ENCODE measurements at places on chromosomes 11 and 22.

DNA sequence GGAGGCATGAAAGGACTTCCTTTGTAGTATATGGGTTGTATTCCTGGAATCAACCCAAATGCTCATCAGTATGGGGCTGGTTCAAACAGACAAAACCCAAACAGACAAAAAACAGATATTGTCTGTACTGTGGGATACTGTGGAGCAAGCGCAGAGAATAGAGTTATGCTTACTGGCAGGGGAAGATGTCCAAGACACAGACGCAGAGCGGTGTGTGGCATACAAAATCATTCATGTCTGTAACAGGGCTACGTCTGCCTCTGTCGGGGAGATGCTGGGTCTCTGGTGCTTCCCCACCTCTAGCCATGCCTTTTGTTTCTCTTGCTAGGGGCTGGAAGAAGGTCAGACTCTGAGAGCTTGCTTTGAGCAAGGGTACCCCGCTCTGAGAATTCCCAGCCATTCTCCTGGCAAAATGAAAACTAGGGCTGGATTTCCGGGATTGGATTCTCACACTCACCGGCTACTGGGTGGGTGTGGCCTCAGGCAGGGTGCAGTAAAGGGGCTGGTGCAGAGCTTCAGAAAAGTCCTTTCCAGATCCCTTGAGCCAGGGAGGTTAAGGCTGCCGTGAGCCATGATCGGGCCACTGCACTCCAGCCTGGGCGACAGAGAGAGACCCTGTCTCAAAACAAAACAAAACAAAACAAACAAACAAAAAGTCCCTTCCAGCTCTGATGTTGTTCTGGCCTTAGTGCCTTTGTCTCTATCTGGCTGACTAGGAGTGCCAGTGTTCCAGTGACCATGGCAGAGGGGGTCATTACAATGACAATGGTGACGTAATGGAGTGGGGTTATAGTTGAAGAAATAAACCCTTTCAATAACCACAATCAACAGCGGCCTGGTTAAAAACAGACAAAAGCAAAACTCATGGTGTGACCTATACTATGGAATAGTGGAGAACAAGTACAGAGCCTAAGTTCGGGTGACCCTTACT is 2.9 kb upstream of the ABCC8 start:
- no peak for DNase-seq

- DNase-seq, result no peak
These were observed 32.6 kb downstream of the LMO2 start for GRCh38 chr11:33859306-33859705.

- DNase-seq, result no peak
These were observed 1.2 kb upstream of the LRRC32 start for GRCh38 chr11:76671626-76672309.

- no peak for DNase-seq
These were observed 6.5 kb downstream of the ADORA2A start for GRCh38 chr22:24433828-24434470.

- no peak for DNase-seq
These were observed 68.7 kb upstream of the SYN3 start for GRCh38 chr22:33126881-33127280.

DNA sequence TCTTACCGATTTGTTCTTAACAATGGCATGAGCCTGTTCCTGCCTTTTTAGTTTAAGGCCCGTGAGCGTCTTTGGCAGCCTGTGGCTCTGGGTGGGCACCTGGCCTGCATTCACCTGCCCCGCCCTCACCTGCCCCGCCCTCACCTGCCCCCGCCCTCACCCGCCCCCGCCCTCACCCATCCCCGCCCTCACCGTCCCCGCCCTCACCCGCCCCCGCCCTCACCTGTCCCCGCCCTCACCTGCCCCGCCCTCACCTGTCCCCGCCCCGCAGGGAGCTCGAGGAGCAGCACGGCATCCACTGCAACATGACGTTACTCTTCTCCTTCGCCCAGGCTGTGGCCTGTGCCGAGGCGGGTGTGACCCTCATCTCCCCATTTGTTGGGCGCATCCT is 14.2 kb downstream of the GATD1 start:
- no peak for DNase-seq

- DNase-seq, result no peak
These were observed 23.5 kb downstream of the TENM4 start for GRCh38 chr11:79417069-79417920.

DNA sequence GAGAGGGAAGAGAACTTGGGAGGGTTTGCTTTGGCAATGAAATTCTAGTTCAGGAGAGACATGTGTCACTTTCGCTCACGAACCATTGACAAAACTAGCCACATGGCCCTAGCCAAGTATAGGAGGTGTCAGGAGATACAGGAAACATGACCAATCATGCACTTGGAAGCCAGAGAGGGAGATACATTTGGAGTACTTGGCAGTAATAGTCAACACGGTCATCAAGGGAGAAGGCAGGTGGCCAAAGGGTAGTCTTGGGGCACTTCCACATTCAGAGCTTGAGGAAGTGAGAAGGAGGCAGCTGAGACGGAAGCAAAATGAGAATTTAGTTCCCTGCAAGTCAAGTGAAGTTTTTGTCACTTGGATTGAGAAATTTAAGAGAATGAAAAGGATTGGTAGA is 26.4 kb upstream of the KIRREL3 start:
- DNase-seq, result no peak

GRCh38 chr11:124737638-124738305 is 2.0 kb upstream of the NRGN start:
- no peak for DNase-seq

GRCh38 chr11:57566905-57567514 is 462 bp downstream of the UBE2L6 start:
- no peak for DNase-seq

DNA sequence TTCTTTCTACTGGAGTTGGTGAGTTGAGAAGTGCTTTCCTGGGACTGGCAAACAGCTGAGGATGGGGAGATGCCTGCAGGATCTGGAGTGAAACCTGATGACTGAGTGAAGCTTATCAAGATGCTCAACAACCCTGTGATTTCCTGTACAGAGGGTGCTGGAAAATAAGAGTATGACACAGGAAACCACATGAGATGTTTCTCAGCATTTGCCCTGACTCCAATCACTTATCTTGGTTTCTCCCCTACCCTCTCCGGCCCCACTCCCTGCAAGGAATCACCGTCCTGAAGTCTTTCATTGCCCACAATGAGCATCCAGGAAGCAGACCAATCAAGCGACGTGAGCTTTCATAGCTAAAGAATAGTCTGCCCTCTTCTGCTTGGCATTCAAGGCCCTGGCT is at the start of gene MRGPRX2:
Gene MRGPRX2, minus strand, starts transcription at position 89 of the 400 bp plus-strand sequence. CDS start 4,315 bp downstream, outside the sequence.
- no peak for DNase-seq

DNA sequence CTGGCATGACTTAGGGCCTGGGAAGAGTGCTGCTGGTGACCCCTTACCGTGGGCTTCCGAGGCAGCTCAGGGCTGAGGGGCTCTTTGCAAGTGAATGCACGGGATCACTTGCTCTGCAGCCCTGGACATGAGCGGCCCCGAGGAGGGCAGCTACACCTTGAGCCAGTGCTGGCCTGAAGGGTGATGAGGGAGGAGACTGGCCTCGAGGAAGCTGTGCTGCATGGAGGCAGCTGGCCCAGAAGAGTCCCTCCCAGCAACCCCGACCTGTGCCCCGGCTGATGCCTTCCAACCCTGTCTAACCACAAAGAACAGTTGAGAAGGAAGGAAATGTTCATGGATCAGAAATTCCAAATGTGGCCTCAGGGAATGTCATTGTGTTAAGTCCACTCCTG is 45.2 kb downstream of the TBX1 start:
- DNase-seq, result no peak

GRCh38 chr11:19597876-19598275 is 114.8 kb upstream of the NAV2 start:
- no peak for DNase-seq

- DNase-seq, result no peak
These were observed 4.1 kb upstream of the MAPK11 start for GRCh38 chr22:50274311-50274710.

DNA sequence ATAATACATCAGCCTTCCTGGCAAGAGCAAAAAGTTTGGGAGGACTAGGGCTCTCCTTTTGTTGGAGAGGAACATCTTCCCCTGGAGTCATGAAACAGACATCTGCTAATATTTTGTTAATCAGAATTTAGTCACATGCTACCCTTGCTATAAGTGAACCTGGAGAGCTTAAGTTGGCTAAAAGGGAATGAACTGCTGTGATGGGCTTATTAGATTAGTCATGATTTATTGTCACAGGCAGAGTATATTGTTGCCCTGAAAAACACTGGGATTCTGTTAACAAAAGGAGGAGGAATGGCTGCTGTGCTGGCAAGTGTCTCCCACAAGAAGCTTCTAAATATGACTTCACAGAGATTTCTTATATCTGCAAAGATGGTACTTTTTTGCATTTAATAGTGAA is 16.0 kb downstream of the TCP11L1 start:
- no peak for DNase-seq

- DNase-seq, result no peak
These were observed 32.3 kb upstream of the P2RY2 start for GRCh38 chr11:73185680-73186293.

- DNase-seq, result no peak
These were observed 13.9 kb downstream of the RBM4B start for GRCh38 chr11:66663741-66664296.

GRCh38 chr22:41943661-41944209 is 3.2 kb downstream of the CENPM start:
- DNase-seq, result no peak

GRCh38 chr11:14898355-14898754 is 6.3 kb upstream of the CYP2R1 start:
- DNase-seq, result no peak

DNA sequence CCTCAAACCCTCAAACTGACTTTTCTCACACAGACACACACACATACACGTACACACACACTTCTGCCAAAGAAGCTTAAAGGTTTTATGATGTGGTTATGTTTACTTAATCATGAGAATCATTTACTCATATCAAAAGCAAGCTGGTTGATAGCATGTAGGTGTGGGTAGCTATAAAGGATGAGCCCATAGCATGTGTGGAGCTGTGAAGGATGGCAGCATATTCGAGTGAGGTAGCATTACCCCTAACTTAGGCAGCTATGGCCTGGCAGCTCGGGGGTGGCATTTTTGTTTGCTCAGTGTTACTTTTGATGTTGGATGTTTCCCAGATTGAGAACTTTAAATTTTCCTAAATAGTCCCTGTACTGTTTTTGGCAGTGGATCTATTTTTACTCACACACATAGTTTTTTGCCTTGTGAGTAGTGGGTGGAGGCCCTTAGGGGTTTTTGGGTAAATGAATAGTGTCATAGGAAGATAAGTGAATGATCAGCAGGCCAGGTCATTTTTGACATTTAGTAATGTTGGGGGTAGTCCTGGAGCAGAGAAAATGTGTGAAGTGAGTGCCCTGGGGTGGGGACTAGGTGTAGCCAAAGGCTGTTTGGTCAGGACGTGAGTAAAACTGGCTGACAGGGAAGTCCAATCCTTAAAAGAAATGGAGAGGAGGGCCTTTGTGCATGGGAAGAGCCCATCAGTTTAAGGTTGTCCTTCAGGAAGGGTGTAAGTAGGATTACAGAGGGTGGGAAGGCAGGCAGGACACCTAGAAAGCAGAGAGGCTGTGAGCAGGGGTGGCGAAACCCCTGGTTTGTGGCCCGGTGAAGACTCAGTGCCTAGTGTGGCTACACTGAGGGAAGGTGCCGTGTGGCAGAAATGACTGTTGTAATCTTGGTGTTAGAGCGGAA is 7.1 kb downstream of the YWHAH start:
- DNase-seq, result no peak

GRCh38 chr11:29051935-29052334 is 943.7 kb downstream of the METTL15 start:
- no peak for DNase-seq

GRCh38 chr11:47977623-47978022 is 2.7 kb upstream of the PTPRJ start:
- no peak for DNase-seq

GRCh38 chr11:115421992-115422689 is 82.1 kb downstream of the CADM1 start:
- no peak for DNase-seq

GRCh38 chr22:22449819-22450218 is 58.7 kb downstream of the ZNF280B start:
- no peak for DNase-seq

- DNase-seq, result no peak
These were observed 39.6 kb downstream of the GRIK4 start for GRCh38 chr11:120551191-120551590.

DNA sequence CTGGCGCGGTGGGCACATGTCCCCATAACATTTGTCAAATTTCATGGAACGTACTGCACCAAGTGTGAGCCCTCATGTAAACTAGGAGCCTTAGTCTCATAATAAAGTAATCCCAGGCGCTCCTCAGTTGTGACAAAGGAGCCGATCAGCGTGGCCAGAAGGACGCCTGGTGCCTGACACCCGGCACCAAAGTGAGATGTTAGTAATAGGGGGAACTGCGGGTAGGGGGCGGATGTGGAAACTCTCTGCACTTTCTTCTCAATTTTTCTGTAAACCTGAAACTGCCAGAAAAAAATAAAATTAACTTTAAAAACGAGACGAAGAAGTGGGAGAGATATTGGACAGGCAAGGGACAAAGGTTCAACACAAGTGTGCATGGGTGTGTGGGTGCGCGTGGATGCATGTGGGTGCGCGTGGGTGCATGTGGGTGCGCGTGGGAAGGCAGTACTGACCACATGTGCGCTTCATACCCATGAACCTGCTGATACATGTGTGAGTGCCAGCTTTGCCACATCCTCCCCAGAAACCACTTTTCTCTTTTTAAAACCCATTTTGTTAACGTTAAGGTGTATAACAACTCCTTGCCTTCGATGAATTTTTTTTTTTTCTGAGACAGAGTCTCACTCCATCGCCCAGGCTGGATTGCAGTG is 55.4 kb upstream of the LINC01488 start:
- no peak for DNase-seq

- no peak for DNase-seq
These were observed 2.9 kb downstream of the PIK3IP1 start for GRCh38 chr22:31289344-31289743.

- DNase-seq, result no peak
These were observed 164.8 kb downstream of the C11orf87 start for GRCh38 chr11:109586789-109587188.

GRCh38 chr11:15874704-15875103 is 481.6 kb downstream of the SOX6 start:
- DNase-seq, result no peak

DNA sequence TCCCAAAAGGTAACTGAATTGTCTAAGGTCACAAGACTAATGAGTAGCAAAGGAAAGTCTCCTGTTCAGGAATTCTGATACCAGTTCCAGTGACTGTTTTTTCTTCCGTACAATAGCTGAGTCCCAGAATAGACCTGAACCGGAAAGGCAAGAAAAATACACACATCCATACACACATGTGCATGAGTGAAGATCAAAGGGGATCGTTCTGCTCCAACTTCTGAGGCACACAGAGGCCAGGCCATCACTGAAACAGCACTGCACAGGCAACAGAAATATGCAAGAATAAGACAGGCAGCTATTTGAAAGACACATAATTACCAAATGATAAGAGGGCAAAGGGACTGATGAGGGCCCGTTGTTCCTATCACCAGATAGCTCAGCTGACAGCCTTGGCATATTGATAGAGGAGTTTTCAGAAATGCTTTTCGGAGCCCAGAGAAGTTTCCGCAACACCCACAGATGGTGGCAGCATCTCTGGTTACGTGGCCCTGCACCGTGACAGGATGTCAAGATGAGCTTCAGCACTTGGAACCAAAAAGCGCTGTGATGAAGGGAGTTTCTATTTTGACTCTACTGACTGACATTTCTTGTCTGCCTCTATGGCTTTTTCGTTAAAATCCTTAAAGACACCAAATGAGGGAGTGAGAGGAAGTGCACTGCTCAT is 280.6 kb downstream of the LARGE1 start:
- DNase-seq, result no peak

All from stimulated activated CD8-positive, alpha-beta memory T cell treated with anti-CD3 and anti-CD28 coated beads, Interleukin-4, amount 100 ng/mL, for 1 hour (primary cell).